NCI-H1417 (cell line): ENCODE measurements at places on chromosomes 11 and 22.
A peak's percentile ranks its signal among the peaks of the same experiment; 100 is the strongest.

DNA sequence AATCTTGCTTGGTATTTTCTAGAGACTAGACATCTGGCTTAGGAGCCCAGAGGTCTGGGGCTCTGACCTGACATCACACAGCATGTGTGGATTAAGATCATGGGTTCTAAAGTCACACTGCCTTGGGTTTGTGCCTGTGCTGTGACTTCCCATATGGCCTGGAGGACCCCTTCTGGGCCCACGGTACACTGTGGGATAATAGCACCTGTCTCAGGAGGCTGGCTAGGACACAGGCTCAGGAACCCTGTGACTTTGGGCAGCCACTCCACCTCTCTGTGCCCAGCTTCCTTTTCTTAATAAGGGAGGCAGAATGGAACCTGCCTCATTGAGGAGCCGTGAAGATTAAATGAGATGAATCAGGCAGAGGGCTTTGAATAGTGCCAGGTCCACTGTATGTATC, 99.2 kb upstream of the B3GAT1 start:
- no peak for DNase-seq

- DNase-seq, result peak; percentile 22
Observed at GRCh38 chr11:121892131-121892681, 223.8 kb downstream of the BLID start.

- no peak for DNase-seq
Observed at GRCh38 chr11:72668629-72669347, 5.4 kb downstream of the PDE2A start.

DNA sequence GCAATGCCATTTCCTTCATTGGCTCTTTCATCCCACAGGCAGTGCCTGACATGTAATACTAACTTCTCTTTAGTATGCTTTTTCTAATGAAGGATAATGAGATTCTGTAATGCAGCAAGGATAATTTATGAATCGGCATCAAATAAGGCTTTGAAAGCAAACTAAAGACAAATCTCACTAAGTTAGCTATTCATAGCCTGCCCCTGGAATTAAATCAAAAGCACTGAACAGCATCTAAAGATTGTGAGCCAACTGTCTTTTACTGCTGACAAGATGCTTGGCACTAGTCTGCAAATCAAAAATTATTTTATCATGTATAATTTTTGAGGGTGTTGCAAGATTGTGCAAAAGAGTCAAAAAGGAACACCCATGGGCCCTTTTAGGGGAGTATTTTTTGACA, 265.0 kb downstream of the CASP12 start:
- no peak for DNase-seq

GRCh38 chr11:24093375-24093774, 403.5 kb upstream of the LUZP2 start:
- peak; percentile 58 for DNase-seq

GRCh38 chr11:96033095-96033494, 109.2 kb upstream of the MTMR2 start:
- DNase-seq, result no peak

DNA sequence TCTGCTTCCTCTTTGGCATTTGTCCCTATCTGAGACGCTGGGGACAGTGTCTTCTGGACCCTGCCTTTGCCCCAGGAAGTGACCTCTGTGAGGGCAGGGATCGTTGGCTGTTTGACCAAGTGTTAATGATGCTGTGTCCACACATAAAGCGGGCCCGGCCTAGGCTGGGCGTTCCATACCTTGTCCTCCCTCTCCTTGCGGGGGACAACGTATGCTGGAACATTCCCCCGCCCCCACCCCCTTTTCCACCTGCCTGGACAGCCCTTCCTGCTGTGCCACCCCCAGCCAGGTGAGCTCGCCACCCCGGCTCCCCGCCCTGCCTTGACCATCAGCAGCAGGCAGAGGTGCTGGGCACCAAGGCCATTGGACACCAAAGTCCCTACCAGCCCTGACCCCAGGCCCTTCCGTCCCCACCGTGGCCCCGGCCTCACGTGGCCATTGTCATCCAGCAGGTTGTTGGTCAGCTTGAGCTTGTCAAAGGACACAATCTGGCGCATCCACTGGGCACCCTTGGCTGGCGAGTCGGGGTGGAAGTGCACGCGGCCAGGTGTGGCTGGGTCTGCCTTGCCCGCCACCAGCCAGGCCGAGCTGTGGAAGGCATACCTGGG, 4.1 kb upstream of the NUDT8 start:
- no peak for DNase-seq

DNA sequence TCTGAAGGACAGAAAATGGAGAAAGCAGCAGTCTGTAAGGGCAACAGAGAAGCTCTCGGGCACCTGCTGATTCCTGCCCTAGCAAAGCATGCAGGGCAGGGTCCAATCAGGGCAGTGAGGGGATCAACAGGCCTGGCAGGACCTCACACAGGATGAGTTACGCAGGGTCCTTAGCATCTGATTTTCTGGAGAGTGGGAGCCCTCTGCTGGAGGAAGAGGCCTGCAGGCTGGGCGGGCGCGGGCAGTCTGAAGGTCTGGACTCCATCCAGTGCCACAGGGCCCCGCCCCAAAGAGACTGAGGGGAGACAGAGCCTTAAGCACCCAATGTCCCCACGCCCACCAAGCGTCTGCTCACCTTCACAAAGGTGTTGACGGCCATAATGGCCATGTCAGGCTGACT, 28.9 kb downstream of the AP1B1 start:
- DNase-seq, result peak; percentile 10

GRCh38 chr22:27726331-27726685, 75.2 kb downstream of the MN1 start:
- no peak for DNase-seq

DNA sequence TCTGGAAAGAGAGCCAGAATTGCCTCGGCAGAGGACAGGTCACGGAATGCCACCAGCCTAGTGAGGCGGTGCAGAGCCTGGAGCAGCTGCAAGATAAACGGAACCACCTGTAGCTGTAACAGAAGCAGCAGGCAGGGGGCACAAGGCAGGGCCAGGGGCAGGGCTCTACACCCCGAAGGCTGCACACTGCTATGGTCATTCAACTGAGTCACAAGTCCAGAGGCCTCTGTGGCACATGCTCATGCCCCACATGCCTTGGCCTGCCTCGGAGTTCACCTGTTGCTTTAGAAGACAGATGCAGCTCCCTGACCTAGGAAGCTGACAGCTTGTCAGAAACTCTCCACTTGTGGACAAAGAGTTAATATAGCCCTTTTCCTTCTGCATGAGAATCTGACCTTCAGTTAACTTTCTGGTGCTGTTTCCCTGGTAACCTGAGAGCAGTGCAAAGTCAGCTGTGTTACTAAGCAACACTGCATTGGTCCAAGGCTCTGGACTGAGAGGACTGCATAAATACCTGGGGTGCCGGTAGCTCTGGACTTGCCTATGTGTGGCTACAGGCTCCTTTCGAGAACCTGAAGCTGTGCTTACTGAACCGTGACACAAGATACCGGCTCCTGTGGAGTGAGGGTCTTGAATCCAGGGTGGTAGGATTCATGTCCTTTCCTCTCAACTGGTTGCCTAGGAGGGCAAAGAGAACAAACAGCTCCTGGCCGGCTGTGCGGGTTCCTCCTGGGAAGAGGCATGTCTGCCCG, 10.5 kb downstream of the COMMD9 start:
- peak; percentile 24 for DNase-seq

- peak; percentile 82 for DNase-seq
Observed at GRCh38 chr11:30586251-30587144, at the start of gene MPPED2. Gene MPPED2, minus strand, starts transcription at chr11:30586353. Its CDS starts 5,980 bp downstream, at chr11:30580373.

- no peak for DNase-seq
Observed at GRCh38 chr11:75269367-75269660, 28.7 kb downstream of the TPBGL start.

DNA sequence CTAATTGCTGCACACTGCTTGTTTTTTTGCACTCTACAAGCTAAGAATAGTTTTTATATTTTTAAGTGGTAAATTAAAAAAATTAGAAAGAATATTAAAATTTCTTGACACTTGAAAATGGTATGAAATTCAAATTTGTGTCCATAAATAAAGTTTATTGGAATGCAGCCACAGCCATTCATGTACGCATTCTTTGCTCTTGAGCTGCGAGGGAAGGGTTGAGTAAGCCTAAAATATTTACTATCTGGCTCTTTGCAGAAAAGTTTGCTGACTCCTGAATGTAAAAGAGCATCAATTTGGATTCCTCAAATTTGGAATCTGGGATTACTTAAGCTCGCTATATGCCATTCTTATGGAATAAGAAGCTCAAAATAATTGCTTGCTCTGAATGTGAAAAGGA, 3.4 kb upstream of the ADAMTS8 start:
- no peak for DNase-seq

DNA sequence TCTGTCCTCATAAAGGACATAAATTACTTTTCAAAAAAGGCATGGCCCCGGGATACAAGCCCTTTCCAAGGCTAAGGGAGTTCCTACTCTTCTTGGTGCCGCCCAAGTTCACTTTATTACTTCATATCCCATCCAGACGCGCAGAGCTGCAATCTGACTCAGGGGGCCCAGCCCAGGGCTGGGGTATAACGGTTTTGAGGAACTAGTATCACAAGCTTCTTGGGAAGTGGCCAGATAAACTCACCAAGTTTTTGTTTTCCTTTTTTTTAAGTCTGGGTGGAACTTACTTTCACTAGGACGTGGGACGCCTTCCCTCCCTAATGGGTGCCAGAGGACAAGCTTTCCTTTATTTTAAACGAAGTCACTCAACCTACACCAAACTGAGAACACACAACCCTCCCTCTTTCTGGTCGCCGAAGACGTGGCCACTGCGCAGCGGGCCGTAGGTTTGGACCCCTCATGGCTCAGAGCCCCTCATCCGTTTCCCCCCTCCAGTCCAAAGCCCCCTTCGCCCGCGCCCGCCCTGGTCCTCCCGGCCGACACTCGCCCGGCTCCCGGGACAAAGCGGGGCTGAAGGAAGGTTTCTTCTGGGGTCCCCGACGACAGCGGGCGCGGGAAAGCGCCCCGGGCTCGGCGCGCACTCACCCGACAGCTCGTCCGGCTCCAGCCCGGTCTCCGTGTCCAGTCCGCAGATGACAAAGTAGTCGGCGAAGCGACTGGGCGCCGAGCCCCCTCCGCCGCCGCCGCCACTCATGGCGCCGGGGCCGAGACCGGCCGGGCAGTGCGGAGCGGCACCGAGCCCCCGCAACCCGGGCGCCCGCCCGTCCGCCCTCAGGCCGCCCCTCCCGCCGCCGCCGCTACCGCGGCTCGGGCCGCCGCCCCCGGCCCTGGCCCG, 587 bp downstream of the DENND5A start:
- DNase-seq, result peak; percentile 56

GRCh38 chr11:93039531-93040240, 70.2 kb downstream of the MTNR1B start:
- no peak for DNase-seq

DNA sequence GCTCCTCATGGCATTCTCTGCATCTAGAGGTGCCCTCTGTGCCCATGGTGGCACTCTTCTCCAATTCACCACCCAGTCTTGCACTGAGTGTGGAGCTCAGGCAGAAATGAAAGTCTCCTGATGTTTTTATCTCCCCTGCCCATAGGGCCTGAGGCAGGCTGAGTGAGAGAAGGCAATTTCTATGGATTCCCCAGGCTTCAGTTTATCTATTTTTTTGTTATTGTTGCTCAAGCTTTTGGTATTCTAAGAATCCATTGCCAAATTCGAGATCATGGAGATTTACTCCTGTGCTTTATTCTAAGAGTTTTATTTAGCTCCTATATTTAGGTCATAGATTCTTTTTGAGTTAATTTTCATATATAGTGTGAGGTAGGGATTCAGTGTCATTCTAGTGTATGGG, 40.7 kb downstream of the TSPAN18 start:
- no peak for DNase-seq

GRCh38 chr11:30197869-30198268, 32.9 kb upstream of the FSHB start:
- no peak for DNase-seq

DNA sequence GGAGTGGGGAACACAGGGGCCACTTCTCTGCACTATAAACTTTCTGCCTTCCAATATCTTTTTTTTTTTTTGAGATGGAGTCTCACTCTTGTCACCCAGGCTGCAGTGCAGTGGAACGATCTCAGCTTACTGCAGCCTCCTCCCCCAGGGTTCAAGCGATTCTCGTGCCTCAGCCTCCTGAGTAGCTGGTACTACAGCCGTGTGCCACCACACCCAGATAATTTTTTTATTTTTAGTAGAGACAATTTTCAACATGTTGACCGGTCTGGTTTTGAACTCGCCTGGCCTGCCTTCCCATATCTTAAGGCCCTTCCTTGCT, 1.7 kb downstream of the SLC3A2 start:
- no peak for DNase-seq

DNA sequence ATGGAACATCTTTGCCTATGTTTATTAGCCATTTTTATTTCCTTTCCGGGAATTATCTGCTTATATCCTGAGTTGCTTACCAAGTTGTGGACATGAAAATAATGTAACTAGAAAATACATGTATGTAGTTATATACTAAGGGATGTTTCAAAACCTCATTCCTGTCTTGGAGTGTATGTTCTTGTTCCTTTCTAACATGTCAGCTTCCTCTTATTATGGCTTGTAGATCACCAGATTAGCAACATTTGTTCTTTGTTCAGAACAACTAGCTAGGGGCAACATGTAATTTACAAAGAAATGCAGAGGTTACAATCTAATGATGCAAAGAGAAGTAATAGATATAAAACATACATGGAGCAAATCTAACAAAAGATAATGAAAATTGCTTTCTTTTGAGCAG, 13.1 kb upstream of the TMEM123 start:
- peak; percentile 15 for DNase-seq

DNA sequence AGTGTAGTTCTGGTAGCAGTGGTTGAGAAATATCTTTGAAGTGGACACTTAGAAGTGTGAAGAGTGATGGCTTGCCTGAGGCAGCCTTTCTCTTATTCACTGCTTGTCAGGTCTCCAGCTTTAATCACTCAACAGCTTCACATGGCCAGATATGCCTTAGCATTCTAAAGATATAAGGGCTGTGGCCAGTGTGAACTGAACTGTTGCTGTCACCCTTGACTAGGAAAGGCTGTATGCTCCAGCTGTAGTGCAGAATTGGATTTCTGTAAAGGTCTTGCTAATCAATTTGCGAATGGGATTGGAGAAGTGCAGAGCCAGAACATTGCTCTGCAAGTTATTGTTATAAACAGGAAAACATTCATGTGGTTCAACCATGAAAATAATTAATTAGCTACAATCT, 266.7 kb downstream of the TMEM135 start:
- DNase-seq, result no peak

- DNase-seq, result no peak
Observed at GRCh38 chr11:129460714-129461113, 85.1 kb downstream of the BARX2 start.
